Fibroblast of skin of right biceps (primary cell): ENCODE measurements at places on chromosomes 16 and 17.
A peak's percentile ranks its signal among the peaks of the same experiment; 100 is the strongest.

DNA sequence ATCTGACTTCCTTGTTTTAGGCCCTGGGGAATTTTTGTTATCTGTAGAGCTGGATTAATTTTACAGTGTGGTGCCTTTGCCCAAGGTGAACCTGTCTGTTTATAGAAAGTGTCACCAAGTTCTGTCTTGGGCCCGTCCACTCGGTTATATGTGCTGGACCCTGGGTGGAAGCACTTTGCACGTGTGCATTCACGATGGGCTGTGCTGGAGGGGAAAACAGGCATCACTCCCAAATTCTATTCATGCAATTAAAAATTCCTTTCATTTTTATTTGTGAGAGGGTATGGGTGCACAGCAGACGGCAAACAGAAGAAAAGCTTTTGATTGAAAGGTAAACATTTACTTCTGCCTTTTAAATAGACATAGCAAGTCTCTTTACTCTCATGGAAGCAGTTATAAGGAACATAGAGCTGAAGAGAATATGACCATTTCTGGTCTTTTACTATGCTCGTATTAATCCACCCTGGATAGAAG, 101.2 kb downstream of the WWOX start:
- DNase-seq = no peak

DNA sequence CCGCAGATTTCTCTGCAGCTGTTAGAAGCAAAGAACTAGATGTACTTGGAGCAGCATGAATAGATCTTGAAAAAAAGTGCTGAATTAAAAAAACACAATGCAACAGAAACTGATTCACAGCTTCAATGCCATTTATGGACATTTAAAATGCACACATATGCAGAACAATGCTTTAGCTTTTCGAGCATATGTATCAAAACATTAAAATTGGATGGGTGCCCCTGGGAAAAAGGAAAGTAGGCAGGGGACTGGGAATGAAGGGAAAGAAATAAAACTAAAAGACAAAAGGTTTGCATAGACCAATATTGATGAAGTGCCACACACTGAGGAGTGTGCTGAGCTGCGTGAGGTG, 5.0 kb downstream of the KCTD13 start:
- DNase-seq = no peak

DNA sequence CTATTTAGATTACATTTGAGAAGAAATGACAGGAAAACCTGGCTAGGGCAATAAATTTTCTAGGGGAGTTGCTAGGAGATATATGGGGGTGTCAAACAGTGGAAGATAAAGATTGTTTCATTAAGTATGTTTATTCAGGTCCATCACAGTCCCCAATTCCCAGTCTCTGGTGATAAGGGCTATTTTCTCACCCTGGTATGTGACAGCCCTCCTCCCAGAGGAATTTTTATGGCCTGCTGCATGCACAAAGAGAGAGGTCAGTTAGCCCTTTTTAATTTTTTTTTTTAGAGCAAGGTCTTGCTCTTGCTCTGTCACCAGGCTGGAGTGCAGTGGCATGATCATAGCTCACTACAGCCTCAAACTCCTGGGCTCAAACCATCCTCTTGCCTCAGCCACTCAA, 53.6 kb upstream of the ATF7IP2 start:
- no peak for DNase-seq

GRCh38 chr16:4517812-4518680, 20.5 kb downstream of the CDIP1 start:
- no peak for DNase-seq

DNA sequence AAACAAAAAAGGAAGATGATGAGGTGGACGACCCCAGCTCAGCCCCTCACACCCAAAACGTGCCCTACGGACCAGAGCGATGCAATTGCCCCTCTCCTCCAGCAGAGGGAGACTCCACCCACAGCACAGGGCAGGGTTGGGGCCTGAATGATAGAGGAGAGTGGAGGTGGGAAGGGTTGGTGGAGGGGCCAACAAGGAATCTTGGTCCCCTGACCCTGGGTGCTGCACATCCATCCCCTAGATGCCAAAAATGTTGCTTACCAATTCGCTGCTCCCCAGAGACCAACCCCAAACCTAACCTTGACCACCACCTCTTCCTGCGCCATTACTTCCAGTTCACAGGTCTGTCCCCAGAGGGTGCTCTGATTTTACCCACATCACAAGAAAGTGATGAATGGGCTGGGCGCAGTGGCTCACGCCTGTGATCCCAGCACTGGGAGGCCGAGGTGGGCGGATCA, 12.9 kb downstream of the P2RX5 start:
- DNase-seq = no peak

DNA sequence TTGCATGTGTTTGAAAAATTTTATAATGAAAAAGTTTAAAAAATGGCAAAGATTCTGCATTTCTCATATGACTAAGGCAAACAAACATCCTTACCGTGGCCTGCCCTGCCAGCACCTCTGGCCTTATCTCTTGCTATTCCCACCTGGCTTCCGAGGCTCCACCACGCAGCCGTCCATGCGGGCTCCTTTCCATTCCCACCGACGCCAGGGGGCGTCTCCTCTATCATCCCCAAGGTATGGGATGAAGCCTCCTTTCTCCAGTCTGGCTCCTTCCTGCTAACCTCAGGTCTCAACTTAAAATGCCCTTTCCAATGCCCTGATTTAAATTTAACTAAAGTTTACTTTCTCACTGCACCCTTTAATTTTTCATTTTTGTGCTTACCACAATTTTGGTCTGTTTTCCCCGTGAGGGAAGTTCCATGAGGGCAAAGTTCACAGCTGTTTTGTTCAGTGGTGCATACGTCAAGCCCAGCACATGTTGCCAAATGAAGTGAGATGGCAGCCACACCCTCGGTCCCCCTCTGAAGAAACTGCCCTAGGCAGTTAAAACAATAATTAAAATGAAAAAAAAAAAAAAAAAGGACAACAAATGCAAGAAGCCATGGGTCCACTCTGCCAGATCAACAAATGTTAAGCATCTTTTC, 13.3 kb upstream of the SDK2 start:
- peak; percentile 42 for DNase-seq

DNA sequence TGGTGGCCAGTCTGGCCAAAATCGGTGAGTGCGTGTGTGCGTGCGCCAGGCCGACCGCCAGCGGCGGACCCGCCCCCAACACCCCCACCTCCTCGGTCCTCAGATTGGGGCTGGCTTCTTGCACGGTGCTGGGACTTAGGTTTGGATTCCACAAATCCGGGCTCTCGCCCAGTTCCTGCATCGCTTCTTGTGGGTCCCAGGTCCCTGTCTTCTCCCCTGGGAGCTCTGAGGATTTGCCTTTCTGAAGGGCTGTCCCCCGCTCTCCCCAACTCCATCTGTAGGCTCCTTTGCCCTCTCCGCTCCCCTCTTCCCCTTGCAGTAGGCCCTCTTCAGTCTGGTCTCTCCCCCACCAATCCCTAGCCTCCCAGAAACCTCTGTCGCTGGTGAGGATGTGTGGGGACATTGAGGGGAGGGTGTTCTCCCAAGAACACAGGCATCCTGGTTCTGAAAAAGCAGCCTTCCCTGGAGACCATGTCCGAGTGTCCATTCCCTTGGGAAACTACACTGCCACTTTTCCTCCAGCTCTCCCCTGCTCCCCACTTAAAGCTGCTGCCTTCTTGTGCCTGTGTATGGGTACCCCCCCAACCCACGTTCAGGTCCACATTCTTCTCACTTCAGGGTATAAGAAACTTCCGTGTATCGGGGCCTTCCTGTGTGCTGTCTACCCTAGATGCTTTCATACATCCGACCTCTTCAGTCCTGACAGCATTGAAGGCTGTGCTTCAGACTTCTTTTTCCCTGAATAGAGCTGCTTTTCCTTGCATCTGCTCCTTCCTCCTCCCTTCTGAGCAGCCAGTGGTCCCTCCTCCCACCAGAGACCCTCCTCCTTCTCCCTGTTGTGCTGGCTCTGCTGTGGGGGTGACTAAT, 632 bp downstream of the SLC9A5 start:
- peak; percentile 38 for DNase-seq

DNA sequence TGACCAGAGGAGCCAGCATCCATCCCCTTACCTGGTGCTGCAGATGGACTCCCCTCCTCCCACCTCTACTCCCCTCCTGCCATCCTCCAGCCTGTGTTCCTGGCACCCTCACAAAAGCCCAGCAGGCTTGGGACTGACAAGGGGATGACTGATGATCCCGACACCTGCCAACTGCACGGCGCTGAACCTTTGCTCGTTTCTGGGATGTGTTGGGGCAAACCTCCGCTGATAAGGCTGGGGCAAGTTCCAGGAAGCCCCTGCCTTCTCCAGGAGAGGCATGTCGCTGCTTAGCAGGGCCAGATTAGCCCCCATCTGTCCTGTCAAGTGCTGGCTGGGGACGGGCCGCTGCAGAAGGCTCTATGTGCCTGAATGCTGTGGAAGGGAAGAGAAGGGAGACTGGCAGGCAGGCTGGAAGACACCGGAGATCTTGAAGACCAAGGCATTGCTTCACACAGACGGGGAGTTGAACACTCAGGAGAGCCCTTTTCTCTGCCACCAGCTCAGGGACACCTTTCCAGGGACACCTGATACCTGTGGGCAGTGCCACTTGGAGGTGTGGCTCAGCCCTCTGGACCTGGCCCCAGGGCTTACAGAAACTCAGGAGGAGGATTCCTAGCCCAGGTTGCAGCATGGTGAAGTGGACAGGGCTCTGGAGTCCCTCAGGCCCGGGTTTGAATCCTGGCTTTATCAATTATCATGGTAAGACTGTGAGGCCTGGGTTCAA, 973 bp upstream of the KRT15 start:
- no peak for DNase-seq

- DNase-seq = no peak
Measured at GRCh38 chr17:46944931-46945330, 22.0 kb downstream of the GOSR2 start.

DNA sequence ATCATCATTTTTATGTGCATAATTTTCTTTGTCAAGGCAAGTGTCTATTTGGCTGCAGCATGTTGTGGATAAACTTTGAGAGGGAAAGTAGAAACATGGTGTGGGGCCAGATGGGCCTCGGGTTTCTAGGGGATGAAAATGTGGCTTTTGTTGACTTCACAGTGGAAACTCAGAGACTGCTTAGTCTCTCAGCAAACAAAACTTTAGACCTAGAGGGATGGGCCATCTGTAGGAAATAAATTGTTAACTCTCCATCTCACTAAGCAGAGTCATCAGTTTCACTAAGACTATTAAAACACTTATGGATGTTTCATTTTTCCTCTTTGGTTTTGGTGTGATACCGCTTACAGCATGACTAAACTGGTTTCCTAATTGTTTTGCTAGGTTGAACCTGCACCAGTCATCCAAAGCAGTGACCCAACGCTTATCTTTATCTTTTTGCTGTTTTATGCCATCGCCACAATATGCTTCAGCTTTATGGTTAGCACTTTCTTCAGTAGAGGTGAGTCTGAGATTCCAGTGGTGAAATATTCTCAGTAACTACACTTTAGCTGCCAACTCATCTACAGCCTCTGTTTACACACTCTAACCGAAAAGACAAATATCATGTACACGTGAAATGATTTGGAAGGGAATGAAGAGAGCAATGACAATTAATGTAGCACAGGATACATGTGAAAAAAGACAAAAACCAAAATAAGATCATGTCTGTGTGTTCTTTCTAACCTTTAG, 60.6 kb upstream of the CRYM start:
- no peak for DNase-seq
